ENCODE measurements at places on chromosomes 4 and X.

GRCh38 chr4:86846921-86847320 is 2.3 kb downstream of the SLC10A6 start:
- no peak for DNase-seq

- DNase-seq = no peak
These were observed 124.5 kb downstream of the NPNT start for GRCh38 chr4:106019771-106020170.

- no peak for DNase-seq
These were observed 117.3 kb downstream of the WDFY3 start for GRCh38 chr4:84849051-84849640.

DNA sequence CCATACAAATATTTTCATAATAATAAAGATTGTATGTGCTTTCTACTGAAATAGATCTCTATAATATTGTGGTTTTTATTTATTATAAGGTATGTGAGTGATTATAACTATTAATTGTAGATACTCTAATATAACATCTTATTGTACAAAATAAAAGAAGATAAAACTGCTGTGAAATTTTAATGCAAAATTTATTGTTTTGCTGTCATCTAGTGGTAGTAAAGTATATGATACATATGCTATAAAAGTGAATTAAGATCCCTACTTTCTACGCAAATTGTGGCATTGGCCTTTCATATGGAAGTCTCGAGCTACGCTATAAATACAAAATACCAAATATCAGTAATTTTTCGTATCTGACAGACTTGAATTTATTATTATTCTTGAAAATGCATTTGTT is 19.3 kb downstream of the YIPF7 start:
- DNase-seq = no peak

- DNase-seq = no peak
These were observed 29.8 kb downstream of the DCAF8L2 start for GRCh38 chrX:27619975-27620374.

DNA sequence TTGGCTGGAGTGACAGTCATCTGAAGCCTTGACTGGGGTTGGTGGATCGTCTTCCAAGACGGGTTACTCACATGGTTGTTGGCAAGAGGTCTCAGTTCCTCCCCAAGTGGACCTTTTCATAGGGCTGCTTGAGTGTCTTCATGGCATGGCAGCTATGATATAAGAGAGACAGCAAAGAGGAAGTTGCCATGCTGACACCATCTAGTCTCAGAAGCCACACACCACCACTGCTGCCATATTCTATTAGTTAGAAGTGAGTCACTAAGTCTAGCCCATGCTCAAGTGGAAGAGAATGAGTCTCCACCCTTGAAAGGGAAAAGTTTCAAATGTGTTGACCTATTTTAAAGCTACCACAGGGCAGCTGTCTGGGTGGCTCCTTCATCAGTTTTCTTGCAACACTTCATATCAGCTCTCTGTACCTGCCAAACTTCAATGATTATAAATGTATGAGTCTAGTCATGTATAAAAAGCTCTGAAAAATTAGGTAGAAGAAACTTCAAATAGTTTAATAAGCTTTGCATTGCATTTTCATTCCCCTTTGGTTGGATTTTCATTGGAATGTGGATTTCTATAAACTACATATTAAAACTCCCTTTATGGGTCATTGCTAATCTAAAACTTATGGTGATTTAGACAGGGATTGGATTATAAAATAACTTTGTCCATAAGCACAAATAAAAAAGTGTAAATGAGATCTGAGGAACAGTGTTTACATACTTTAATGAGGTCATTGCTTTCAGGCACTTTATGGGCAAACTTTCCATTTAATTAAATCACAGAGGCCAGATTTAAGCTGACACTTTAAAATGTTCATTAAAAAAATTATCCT is 68.0 kb upstream of the ATXN3L start:
- DNase-seq = peak; percentile 14

DNA sequence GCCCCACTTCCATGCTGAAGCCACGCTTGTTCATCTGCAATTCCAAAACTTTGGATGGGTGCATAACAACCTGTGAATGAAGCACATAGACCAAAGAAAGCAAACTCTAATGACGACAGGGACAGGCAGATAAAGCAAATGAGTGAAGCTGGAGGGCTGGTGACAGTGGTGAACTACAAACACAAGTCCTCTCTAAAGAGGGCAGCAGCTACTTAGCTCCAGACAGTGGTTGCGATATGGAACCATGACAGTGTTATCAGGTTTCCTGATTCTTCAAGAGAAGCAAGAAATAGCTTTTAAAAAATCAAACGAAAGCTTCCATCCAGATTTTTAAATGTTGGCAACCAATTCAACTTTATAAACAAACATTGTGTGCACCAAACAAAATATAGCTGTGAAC is 23.8 kb downstream of the NOX1 start:
- no peak for DNase-seq

- DNase-seq = no peak
These were observed 5.3 kb downstream of the CRMP1 start for GRCh38 chr4:5887361-5888221.

DNA sequence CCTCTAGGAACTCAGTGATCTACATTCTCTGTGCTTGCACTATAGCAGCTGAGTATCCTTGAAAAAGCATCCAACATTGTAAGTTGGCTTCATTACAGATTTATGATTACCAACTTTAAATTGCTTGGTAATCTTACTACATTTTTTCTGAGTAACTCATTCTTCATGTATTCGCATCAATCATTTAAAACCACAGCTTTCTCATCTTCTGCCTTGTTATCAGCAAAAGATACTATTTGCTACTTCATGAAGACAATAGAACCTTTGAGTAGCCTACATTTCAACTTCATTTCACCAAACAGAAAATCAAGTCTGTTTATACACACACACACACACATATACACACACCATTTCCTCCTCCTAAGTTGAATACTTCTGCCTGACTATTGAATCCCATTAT is 6.2 kb upstream of the DCAF8L2 start:
- DNase-seq = no peak

DNA sequence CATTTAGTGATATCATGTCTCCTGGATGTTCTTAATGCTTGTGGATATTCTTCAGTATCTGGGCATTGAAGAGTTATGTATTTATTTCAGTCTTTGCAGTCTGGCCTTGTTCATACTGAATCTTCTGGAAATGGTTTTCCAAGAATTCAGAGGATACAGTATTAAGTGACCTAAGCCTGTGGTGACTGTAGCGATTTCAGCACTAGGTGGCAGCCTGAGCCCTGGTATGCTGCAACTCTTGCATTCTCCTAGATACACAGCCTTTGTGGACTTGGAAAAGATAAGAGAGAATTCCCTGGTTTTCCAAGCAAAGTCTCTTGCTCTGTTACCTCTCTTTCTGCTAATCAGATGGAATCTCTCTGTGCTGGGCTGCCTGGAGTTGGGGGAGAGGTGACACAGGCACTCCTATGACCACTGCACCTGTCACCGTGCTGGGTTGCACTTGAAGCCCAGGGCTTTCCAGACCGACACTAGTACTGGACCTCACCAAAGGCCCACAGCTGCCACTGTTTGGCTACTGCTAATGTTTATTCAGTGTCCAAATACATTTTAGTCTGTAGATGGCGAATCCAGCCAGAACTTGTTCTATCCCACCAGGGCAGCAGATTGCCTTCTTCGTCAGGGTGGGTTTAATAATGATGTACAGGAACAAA is 19.3 kb upstream of the SPIN2A start:
- DNase-seq = no peak

- no peak for DNase-seq
These were observed 466.1 kb downstream of the ADGRL3 start for GRCh38 chr4:61666244-61666643.

DNA sequence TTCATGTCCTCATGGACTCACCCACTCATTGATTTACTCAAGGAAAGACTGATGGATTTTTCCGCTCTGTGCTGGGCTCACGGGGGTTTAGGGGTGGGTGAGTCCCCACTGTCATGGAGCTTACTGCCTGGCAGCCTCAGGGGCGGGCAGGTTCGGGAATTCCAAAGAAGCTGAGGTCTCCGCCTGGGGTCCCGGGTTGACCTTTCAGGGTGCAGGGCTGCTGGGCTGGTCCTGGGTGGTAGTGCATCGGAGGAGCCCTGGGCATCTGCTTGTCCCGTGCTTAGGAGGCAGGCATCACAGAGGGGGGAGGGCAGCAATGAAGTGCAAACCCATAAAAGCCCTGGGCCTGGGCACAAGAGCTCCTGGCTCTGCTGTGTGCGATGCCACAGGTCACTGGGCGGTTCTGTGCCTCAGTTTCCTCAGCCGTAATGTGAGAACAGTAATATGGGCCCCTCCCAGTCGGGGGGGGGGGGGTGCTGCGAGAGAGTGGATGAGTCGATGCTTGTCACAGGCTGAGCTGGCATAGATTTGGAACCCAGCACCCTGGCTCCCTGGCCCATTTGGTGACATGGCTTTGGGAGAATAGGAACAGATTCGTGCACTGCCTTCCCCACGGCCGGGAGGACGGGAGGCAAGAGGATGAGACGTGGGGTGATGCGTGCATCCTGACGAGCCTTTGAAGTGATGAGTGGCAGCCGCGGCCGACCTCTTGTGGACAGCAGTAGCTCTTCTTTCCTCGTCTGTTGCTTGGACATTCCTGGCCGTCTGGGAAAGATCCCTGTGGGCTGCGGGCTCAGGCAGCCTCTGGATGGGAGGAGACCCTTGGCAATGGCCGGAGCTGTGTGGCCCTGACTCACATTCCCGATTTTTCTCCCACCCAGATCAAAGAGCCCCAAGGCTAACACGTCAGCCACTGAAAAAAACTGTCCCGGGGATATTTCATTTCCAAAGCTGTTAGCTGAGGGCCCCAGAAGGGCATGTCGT is 42.0 kb downstream of the PSAPL1 start:
- DNase-seq = no peak

GRCh38 chrX:130075777-130076176 is 34.5 kb downstream of the ELF4 start:
- DNase-seq = no peak
